Adrenal gland (tissue), 19 donors: ENCODE measurements at places on chromosomes 6 and 20. TPM values are rescaled to one million over a fixed set of nuclear protein-coding genes. Genes with fewer than 3 reads are reported as not detected.

The RAD21L1 gene
- total RNA-seq: not detected

The EDN3 gene
- 0.55 TPM for total RNA-seq

The DZANK1 gene
- 3.3 TPM for total RNA-seq

The SLC17A3 gene
- total RNA-seq: 0.20 TPM

The SRSF12 gene
- total RNA-seq: 0.75 TPM

The LAMA4 gene
- 38.5 TPM for total RNA-seq

The BANF2 gene
- total RNA-seq: not detected

The SCGN gene
- total RNA-seq: 1.6 TPM

The DEFB110 gene
- total RNA-seq: not detected

The MCCD1 gene
- total RNA-seq: not detected

The C6orf141 gene
- total RNA-seq: 1.0 TPM

The KIF25 gene
- total RNA-seq: not detected

The BCAS4 gene
- 0.66 TPM for total RNA-seq

The MOCS1 gene
- 27.6 TPM for total RNA-seq

The CD24 gene
- total RNA-seq: 0.97 TPM

The NT5E gene
- 12.1 TPM for total RNA-seq

The SNAP91 gene
- not detected for total RNA-seq

The NOX3 gene
- total RNA-seq: not detected

The IPCEF1 gene
- 0.52 TPM for total RNA-seq

The CDS2 gene
- 35.1 TPM for total RNA-seq

The ADGRF1 gene
- not detected for total RNA-seq

The FAM209A gene
- total RNA-seq: 0.28 TPM

The CDH22 gene
- not detected for total RNA-seq

The PRDM13 gene
- total RNA-seq: not detected
